Daoy (cell line): ENCODE measurements at places on chromosomes 1 and 21. TPM values are rescaled to one million over a fixed set of nuclear protein-coding genes. Genes with fewer than 3 reads are reported as not detected.

- no peak for DNase-seq
Observed at GRCh38 chr1:9382643-9383491, 90.2 kb downstream of the SPSB1 start.

GRCh38 chr21:33858667-33859372 lies 56.8 kb downstream of the ATP5PO start:
- no peak for DNase-seq

DNA sequence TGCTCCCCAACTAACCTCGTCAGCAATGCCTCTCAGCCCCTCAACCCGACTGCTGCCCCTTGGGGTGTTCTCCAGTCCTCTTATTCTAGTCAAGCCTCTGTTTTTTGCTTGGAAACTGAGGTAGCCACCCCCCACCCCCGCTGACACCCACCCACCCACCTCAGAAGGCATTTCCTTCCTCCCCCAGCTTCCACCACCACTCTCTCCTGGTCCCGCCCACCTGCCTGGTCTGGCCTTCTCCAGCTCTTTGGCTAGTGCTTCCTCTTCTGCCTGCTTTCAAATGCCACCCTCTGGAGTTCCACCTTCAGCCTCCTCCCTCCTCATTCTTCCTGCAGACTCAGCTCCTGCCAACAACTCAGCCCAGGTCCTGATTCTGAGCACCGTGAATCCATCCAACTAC lies 35.3 kb downstream of the OLFML2B start:
- no peak for DNase-seq

DNA sequence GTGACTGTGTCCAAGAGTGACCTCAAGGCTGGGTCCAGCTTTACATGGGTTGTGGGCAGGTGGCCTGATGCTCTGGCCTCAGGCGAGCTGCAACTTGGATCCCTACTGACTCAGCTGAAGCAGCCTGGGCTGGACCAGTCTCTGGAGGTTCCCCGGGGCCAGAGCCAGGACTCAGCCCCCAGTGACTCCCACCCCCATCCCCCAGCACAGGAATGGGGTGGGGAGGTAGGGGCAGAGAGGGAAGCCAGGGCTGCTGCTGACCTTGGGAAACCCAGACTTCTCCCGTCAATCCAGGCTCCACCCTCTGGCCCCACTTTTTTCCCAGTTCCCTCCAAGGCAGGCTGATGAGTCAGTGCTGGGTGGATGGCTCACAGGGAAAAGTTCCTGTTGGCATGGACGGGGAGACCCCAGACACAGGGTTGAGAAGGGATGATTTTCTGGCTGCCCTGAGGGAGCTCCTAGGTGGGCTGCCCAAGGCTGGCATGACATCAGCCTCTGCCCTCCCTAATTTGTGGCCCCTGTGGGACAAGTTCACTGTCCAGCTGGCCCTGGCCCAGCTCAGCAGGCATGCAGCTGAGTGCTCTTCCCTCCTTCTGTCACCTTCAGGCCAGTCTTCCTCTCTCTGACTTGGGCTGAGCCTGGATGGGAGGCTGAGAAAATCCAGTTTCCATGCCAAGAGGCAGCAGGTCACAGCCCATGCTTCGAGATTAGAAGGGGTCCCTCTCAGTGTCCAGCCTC lies 2.2 kb downstream of the ZC3H12A start:
- DNase-seq, result peak; percentile 93

PLA2G4A gene
- 20.7 and 23.9 TPM in 2 replicates for total RNA-seq

- DNase-seq, result no peak
Observed at GRCh38 chr1:178877896-178878295, 7.0 kb upstream of the ANGPTL1 start.

KCNJ10 gene
- total RNA-seq, result under 0.01 TPM in 1 of 2 replicates, not detected in the other

GRCh38 chr1:203026666-203027663 lies 674 bp downstream of the PPFIA4 start:
- no peak for DNase-seq

DNA sequence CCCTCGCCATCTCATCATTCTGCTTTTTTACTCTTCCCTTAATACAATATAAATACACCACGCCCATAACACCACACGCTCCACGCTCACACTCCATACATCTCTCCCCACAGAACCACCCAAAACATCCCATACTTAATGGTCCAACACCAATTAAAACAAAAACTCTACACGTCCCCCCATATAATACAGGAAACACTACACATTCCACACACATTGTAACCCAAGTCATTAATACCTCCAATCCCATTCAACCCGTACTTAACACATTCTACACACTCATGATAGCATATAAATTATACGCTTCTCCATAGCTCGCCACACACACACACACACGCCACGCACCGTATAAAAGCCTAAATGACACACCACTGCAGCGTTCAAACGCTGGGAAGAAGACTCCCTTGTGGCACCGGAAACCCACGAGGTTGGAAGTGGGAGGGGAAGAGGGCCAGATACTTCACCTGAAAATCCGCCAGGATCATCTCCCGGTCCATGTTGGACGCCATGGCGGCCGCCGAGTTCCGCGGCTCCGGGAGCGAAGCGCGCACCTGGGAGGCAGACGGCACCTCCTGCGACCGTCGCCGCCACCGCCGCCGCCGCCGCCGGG lies 659 bp downstream of the FAF1 start:
- peak; percentile 59 for DNase-seq

DNA sequence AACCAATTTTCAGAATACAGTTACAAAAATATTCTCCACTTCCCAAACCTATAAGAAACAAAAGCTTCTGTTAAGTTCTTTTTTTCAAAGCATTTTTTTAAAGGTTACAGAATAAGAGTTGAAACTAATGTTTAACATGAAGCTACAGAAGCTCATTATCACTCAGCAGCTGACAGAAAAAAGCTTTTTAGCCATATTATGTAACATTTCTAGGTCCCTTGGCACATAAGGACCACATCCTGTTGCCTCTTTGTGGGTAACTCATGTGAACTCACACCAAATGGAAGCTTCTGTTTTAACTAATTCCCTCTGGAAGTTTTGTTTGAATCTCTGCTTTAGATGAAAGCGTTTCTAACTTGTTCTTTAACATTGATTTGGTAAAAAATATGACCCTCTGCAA lies 242.5 kb upstream of the TMPRSS15 start:
- DNase-seq, result no peak

- DNase-seq, result no peak
Observed at GRCh38 chr1:189804352-189804751, 673.3 kb downstream of the BRINP3 start.

CHI3L1 gene
- total RNA-seq, result not detected in 2 replicates

BLACAT1 gene
- 0.30 and 0.86 TPM in 2 replicates for total RNA-seq

NPHS2 gene
- not detected in 2 replicates for total RNA-seq

GRCh38 chr1:51284487-51284954 lies 45.8 kb downstream of the TTC39A start:
- peak; percentile 80 for DNase-seq

GRCh38 chr1:22142315-22143064 lies 407 bp downstream of the WNT4 start:
- peak; percentile 60 for DNase-seq

IFI44 gene
- 141 and 171 TPM in 2 replicates for total RNA-seq
